ENCODE measurements at places on chromosomes 16 and 17.

DNA sequence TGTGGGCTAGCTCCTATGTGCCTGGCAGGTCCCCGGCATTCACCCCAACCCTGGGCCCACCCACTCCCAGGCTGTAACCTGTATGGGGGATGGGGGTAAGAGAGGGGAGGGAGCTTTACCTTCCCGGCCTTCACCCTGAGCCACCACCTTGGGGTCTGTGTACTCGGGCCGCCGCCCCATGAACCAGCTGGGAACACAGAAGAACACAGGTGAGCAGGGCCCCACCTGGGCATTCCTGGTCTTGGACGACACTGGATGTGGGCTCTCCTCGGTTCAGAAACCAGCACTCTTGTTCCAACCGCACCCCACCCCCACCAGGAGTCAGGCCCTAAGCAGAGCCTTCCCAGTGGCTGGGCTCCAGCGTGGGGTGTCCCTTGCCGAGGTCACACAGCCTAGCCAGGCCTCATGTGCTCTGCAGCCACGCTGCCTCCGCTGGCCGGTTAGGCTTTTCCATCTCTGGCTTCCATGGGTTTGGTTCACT lies 18.8 kb downstream of the B9D1 start:
- no peak for DNase-seq

GRCh38 chr17:36463916-36464764 lies 22.3 kb upstream of the ZNHIT3 start:
- no peak for DNase-seq

- DNase-seq: peak; percentile 89
Observed at GRCh38 chr16:4505356-4506147, 29.4 kb downstream of the HMOX2 start.

GRCh38 chr16:5885521-5885920 lies 787.9 kb upstream of the EEF2KMT start:
- no peak for DNase-seq

Measured in GM12864 (cell line).